ENCODE measurements at places on chromosomes 6 and 20. TPM values are rescaled to one million over a fixed set of nuclear protein-coding genes. Genes with fewer than 3 reads are reported as not detected.

The ASF1A gene
- total RNA-seq: 18.9 TPM

The SOX4 gene
- 103 TPM for total RNA-seq

The ADGRF1 gene
- 18.3 TPM for total RNA-seq

The EYS gene
- 0.10 TPM for total RNA-seq

The HELZ2 gene
- 67.4 TPM for total RNA-seq

- no peak for DNase-seq
Measured at GRCh38 chr6:21599051-21599696, 5.6 kb downstream of the SOX4 start.

Data from renal cortical epithelial cell (primary cell).